ENCODE measurements at places on chromosomes 12 and 14.
A peak's percentile ranks its signal among the peaks of the same experiment; 100 is the strongest.

- no peak for DNase-seq
Measured at GRCh38 chr12:53937596-53938325, 870 bp upstream of the HOXC13 start.

DNA sequence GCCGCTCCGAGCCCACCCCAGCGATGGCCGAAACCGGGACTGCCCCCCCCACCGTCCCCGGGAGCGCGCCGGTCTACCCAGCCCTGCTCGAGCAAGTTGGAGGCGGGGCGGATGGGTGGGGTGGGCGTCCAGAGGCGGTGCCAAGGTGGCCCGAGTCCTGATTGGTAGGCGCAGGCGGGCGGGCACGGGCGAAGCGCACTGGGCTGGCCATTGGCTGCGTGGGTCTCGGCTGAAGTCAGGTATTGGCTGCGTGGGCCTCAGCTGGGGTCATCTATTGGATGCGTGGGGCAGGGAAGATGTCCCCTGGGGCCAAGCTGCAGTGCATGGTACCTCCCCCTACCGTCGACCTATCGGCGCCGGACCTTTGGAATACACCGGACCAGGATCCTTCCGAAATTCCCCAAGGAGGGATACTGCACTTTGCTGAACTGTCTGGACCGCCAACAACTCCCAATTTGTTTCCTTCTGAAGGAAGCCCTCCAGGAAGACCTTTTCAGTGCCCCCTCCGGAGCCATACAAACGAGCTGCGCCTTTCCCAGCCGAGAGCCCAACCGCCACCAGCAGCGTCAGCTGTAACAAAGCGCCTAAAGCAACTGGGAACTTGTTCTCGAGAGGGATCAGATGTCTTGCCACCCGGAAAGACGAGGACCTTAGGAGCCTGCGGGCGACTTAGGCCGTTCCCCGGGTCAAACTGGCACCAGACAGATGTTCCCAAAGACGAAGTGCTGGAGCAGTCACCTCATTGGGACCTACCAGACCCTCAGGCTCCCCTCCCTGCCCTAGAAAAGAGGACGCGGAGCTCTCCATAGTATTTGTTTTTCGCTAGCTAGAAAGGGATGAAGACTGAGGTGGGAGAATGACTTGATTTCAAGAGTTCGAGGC lies at the start of gene HOMEZ:
HOMEZ (minus strand) TSS at position 113 of the 882 bp plus-strand sequence. CDS start 180 bp downstream, outside the sequence.
- peak; percentile 95 for DNase-seq

DNA sequence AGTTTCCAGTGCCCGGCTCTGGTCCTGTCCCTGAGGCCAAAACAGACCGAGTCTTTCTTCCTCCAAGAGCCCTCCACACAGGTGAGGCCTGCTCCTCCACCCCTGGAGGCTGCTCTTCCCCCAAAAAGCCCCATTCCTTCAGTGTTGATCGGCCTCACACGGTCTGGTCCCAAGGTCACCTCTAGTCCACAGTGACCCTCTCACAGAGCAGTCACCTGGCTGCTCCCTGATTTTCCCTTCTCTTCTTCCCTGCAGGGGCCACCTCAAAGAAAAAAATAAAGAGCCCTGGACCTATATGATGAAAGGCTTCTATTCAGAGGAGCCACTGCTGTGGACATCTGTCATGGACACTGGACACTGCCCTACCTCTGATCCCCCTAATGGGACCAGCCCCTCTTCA lies 42.5 kb downstream of the TTC7B start:
- DNase-seq = no peak

DNA sequence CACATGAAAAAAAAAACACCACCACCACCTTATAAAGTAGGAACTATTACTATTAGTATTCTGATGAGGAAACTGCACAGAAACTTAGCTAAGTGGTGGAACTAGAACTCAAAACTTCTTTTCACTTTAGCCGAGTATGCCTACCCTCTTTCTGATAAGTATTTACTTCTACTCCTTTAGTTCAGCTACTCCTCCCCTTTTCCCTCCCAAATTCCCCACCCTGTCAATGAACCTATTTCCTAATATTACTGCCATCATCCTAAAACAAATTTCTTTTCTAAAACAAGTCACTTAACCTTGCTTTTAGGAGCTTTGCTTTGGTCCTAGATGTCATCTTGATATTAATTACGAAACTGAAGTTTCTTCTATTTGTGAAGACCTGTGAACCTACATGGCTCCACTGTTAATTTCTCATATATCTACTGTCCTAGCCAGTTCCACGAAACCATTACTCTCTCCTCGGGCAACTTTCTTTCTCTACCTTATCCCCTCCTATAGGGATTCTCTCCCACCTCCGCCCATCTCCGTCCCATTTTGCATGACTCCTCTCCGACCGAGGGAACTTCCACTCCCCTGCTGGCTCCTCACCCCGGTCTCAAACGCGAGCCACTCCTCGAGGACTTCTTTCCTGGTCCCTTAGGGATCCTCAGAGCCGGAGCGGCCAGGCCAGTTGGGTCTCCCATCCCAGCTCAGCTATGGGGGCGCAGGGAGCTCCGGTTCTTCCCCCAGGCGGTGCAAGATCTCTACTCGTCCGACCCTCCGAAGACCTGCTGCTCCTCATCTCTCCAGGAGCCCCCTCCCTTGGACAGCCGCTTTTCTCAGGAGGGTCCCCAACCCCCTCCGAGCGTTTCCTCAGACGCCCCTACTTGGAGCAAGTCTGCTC lies 1.1 kb downstream of the NUMB start:
- no peak for DNase-seq

GRCh38 chr12:14185427-14186192 lies 179.9 kb upstream of the ATF7IP start:
- peak; percentile 15 for DNase-seq

Data from HS-27A (cell line).